Epithelial cell of umbilical artery (primary cell): ENCODE measurements at places on chromosomes 16 and 17. TPM values are rescaled to one million over a fixed set of nuclear protein-coding genes. Genes with fewer than 3 reads are reported as not detected.

The FDXR gene
- 56.5 and 64.3 TPM in 2 replicates for total RNA-seq

The USP36 gene
- total RNA-seq = 14.3 and 16.4 TPM in 2 replicates

The KRT36 gene
- total RNA-seq = not detected in 2 replicates

The SLC13A2 gene
- total RNA-seq = not detected in 2 replicates

The TP53TG3F gene
- total RNA-seq = not detected in 2 replicates

The MRPL58 gene
- 45.1 and 46.4 TPM in 2 replicates for total RNA-seq

The CARHSP1 gene
- total RNA-seq = 109 and 122 TPM in 2 replicates

The ASGR1 gene
- 5.5 and 9.1 TPM in 2 replicates for total RNA-seq

The NPIPA2 gene
- 0.32 and 2.1 TPM in 2 replicates for total RNA-seq

The NAGPA gene
- 22.1 and 32.5 TPM in 2 replicates for total RNA-seq

The CLEC10A gene
- 0.15 TPM in 1 of 2 replicates, not detected in the other for total RNA-seq

The RRAD gene
- total RNA-seq = 0.65 and 1.5 TPM in 2 replicates

The AURKB gene
- 41.3 and 62.6 TPM in 2 replicates for total RNA-seq

The VAT1L gene
- total RNA-seq = 0.97 and 3.6 TPM in 2 replicates

The ADAP2 gene
- total RNA-seq = 0.15 TPM in 1 of 2 replicates, not detected in the other

The DCXR gene
- 66.1 and 75.0 TPM in 2 replicates for total RNA-seq

The RRN3 gene
- 34.8 and 45.3 TPM in 2 replicates for total RNA-seq

The TBC1D3H gene
- total RNA-seq = not detected in 2 replicates

The KRTAP9-8 gene
- not detected in 2 replicates for total RNA-seq

The TERB1 gene
- total RNA-seq = not detected in 2 replicates

The ZNF750 gene
- total RNA-seq = under 0.01 TPM in 2 replicates

The NLRC5 gene
- 5.5 and 22.8 TPM in 2 replicates for total RNA-seq

The DNAI2 gene
- total RNA-seq = not detected in 2 replicates

The CMTM2 gene
- not detected in 2 replicates for total RNA-seq

The FOXF1 gene
- total RNA-seq = 0.65 and 1.2 TPM in 2 replicates

The KRT32 gene
- total RNA-seq = not detected in 2 replicates

The KRTAP4-3 gene
- total RNA-seq = not detected in 2 replicates

The MPO gene
- total RNA-seq = not detected in 2 replicates

The SLC5A11 gene
- total RNA-seq = under 0.01 TPM in 1 of 2 replicates, not detected in the other

The TRAF4 gene
- 33.7 and 46.4 TPM in 2 replicates for total RNA-seq
